ENCODE measurements at places on chromosomes 2 and 18.

DNA sequence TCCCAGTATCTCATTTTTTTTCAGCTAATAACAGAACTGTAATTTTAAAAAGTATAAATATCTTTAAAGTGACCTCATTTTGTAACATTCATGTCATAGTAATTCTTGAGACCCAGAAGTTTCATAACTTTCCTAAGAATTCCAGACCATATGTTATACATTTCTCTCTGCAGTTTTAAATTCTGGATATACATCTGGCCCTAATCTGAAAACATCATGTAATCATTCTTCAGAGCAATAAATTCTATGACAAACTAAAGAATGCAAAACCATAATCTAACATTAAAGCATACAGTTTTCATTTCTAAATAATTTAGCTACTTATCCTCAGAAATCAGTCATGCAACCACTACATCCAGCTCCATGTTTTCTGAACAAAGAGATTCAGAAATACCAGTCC is 198.3 kb upstream of the SLC35G4 start:
- DNase-seq = no peak

- no peak for DNase-seq
Measured at GRCh38 chr18:10579079-10579867, 53.4 kb downstream of the NAPG start.

DNA sequence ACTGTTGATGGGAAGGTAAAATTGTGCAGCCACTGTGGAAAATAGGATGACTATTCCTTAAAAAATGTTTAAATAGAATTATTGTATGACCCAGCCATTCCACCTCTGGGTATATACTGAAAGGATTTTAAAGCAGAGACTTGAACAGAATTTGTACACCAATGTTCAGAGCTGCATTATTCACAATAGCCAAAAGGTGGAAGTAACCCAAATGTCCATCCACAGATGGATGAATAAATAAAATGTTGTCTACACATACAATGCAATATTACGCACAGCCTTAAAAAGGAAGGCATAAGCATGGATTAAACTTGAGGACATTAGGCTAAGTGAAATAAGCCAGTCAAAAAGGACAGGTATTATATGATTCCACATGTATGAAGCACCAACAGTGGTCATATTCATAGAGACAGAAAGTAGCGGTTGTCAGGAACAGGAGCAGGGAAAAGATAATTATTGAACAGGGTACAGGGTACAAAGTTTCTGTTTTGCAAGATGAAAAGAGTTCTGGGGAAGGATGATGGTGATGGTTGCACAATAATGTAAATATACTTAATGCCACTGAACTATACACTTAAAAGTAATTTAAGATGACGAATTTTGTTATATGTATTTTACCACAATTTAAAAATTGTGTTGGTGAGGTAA is 39.4 kb downstream of the EVA1A start:
- DNase-seq = no peak

DNA sequence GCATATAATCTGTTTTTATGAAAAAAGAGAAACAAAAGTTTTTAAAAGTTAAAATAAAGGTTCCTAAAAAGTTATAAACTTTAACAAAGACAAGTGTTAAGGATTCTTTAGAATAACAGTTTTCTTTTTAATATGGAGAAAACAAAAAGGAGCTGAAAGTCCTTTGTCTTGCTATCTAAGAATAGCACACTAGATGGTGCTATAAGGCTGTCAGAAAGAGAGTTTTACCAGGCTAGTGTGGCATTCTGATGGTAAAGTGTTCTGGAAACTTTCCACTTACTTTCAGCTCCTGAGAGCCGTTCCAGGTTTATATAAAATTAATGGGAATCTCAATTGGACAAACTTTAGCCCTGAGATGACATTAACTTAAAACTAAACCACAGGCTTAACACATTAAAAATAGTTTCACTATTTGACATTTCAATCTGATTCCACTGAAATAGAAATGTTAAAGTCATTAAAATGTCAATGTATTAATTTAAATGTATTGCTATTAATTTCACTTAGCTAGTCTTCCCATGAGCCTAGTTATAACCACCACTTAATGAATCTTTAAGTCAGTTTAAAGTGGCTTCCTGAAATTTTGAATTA is 3.7 kb downstream of the FBXO48 start:
- no peak for DNase-seq

- no peak for DNase-seq
Measured at GRCh38 chr2:98772536-98772935, 41.6 kb upstream of the MGAT4A start.

DNA sequence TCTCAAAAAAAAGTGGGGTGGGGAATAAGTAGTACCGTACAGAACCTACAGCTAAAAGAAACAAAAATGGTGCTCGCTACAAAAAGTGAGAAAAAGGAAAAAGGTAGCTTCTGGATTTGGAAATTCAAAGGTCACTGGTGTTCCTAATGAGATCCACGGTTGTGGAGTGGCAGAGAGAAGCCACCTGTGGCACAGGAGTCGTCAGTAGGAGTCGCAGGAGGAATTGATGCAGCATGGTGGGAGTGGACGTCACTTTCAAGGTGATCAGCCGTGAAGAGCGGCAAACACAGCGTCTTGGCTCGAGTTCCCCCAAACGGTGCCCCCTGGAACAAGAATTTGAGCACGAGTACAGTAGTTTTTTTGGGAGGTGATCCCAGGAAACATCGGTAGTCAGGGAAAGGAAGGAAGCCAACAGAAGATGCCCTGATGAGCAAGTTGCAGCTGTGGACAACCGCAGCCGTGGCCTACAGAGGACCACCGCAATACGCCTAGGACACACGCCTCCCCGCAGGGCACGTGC is 1.4 kb upstream of the TTL start:
- DNase-seq = no peak

DNA sequence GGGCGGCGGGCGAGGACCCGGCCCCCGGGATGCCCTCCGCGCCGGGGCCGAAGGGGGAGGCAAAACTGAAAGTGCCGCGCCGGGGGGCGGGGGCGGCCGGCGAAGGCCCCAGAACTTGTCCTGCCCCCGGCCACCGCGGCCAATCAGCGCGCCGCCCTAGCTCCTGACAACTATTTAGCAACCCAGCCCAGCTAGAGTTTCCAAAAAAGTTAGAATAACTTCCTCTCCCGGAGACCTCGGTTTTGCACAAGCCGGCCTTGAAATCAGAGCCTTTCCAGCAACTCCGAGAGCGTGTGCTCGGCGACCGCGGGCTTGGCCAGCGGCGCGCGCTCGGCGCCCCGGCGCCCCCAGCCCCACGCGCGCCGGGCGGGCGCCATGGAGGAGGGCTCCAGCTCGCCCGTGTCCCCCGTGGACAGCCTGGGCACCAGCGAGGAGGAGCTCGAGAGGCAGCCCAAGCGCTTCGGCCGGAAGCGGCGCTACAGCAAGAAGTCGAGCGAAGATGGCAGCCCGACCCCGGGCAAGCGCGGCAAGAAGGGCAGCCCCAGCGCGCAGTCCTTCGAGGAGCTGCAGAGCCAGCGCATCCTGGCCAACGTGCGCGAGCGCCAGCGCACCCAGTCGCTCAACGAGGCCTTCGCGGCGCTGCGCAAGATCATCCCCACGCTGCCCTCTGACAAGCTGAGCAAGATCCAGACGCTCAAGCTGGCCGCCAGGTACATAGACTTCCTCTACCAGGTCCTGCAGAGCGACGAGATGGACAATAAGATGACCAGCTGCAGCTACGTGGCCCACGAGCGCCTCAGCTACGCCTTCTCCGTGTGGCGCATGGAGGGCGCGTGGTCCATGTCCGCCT is at the start of gene TWIST2:
Gene TWIST2 (plus strand): TSS at position 245 of the 850 bp plus-strand sequence. CDS start 131 bp downstream, at position 376.
- DNase-seq = no peak

DNA sequence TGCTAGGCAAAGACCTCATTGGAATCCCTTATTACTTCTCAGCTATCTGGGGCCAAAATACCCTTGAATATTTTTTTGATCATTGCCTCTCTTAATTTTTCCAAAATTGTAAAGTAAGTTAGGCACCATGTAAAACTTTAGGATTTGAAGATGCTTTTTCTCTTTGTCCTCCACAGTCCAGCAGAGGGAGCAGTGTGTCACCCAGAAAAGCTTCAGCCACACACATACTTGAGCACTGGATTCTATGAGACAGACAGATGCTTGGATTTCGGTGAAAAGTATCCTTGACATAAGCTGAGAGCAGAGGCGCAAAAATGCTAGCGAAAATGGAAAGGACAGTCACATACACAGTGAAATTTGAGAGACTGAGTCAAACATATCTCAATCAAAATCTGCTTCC is 74.7 kb upstream of the KCNJ3 start:
- DNase-seq = no peak

GRCh38 chr2:26612522-26613240 is 28.5 kb downstream of the CIB4 start:
- no peak for DNase-seq

GRCh38 chr2:127024769-127025358 is 82.1 kb downstream of the BIN1 start:
- DNase-seq = no peak

- peak; percentile 14 for DNase-seq
Measured at GRCh38 chr2:96815326-96816126, 542 bp upstream of the CNNM3 start.

GRCh38 chr18:63365876-63366212 is 1.2 kb downstream of the KDSR start:
- DNase-seq = no peak

GRCh38 chr18:73563901-73564472 is 583.6 kb downstream of the FBXO15 start:
- no peak for DNase-seq

DNA sequence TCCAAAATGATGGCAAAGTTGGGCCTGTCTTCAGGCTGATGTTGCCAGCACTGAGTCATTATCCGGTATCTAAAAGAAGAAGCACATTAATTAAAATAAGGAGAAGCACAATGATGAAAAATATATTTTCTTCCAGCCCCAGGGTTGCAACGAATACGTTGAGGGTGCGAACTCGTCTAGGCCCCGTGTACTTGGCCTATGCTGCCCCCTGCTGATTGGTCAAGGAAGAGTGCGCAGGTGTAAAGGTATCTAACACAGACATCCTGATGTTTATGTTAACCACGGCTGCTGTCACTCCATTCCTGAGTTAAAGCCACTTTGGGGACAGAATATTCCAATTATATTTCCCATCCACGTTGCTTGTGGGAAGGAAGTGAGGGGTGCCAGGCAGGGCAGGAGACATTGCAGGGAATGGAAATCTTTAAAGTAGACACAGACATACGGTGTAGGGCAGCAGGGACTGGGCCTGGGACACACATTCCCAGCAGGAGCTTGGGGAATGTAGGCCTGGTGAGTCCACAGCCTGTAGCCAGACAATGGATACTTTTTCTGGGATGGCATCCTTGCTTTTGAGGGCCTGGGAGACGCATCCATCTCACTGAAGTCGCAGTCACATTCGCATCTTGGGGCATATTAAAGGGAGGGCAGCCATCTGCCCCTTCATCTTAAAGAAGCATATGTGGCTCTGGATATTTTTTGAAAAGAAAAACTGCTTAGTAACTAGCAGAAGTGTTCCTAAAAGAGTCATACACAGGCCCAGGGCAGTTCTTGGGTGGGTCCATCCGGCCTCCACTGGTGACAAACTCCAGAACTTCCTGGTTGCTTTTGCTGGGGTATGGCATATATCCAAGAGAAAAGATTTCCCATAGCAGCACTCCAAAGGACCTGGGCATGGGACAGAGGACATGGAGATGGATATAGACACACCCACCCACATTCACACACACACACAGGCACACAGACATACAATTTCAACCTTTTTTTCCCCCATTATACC is 81.9 kb downstream of the CLIP4 start:
- DNase-seq = peak; percentile 58

- no peak for DNase-seq
Measured at GRCh38 chr2:28387082-28387960, 5.3 kb upstream of the FOSL2 start.

DNA sequence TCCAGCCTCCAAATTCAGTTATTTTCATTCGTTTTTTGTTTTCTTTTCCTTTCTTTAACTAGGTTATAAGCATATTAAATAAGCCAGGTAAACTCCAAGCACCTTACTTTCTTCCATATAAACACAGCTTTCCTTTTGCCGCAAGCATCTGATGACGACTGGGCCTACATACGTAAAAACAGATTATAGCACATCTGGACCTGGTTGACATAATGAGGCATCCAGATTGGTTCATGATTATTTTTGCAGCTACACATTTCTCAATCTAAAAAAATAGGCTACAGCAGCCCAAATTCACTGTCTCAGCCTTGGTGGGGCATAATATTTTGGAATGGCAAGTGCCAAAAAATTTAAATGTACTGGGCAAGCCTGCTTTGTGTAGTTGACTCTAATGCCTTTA is 7.7 kb downstream of the CYP1B1 start:
- no peak for DNase-seq

DNA sequence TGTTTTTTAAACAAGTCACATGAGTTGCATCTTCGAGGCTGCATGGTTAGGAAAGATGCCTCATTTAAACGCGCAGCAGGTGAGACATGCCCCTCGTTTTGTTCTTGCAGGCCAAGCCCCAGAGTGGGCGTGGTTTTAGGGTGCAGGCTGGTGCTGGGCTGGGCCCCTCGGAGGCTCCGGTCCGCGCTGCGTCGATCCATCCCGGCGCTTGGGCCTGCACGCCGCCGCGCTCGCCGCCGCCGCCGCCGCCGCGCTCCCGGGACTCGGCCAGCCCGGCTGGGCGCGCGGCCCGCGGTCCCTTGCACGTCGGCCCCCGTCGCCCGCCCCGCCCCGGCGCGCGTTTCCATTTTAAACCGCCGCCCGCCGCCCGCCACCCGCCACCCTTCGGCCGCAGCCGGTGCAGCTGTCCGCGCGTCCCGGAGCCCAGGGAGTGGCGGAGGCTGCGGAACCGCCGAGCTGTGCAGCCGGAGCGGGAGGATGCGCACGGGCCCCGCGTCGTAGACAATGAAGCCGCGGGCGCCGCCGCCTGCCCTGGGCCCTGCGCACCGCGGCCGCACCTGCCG is 175.5 kb downstream of the AGAP1 start:
- DNase-seq = peak; percentile 18

GRCh38 chr2:70556608-70557007 is 3.0 kb upstream of the TGFA start:
- DNase-seq = no peak

DNA sequence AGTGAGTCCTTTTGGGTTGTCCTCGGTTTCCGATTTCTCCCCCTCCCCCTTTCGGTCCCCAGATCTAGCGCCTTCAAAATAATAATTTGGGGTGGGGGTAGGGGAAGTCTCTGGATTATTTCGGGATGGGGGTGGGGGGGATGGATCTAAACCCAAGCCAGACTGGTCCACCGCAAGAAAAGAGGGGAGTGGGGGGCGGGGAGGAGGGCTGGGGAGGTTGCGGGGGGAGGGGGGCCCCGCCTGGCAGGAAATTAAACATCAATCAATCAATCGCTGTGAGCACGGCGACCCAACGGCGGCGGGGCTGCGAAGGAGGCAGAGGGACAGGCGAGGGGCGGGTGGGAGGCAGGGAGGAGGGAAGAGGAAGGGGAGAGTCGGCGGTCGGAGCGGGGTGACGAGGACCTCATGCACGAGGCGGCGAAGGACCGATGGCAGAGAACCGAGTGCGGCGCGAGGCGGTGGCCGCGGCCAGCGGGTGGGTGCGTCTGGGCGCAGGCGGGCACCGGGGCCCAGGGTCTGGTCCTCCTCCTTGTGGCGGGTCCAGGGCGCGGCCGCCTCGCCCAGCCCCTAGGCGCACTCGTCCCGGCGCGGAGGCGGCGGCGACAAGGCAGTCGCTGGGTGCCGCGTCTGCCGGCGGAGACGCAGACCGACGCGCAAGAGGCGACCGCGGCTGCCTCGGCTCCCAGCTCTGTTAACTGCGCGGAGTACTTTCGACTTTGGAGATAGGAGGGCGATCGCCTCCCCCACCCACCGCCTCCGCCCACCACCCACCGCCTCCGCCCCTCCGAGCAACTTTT is 468 bp upstream of the SATB2 start:
- no peak for DNase-seq

- DNase-seq = no peak
Measured at GRCh38 chr2:143682436-143683055, 553.3 kb downstream of the ARHGAP15 start.

- DNase-seq = no peak
Measured at GRCh38 chr2:40374543-40375240, 77.2 kb downstream of the SLC8A1 start.
